Cardiac fibroblast (primary cell): ENCODE measurements at places on chromosomes 12 and 14.

GRCh38 chr14:66944872-66945271 lies 244.4 kb upstream of the GARIN2 start:
- DNase-seq: peak; percentile 52

DNA sequence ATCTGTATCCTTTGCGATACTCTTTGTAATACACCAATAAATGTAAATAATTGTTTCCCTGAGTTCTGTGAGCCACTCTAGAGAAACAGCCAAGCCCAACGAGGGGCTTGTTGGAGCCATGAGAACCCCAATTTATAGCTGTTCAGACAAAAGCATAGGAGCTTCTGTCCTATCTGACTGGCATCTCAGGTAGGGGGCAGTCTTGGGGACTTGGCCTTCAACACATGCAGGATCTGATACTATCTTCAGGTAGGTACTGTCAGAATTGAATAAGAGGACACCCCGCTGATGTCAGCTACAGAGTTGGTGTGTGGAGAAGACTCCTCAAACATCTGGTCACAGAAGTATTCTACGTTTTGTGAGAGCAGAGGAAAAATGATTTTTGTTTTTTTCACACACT lies 25.3 kb downstream of the TXNDC16 start:
- DNase-seq: no peak

- DNase-seq: peak; percentile 18
Measured at GRCh38 chr14:101781240-101782061, 19.9 kb downstream of the PPP2R5C start.

GRCh38 chr12:67816269-67816668 lies 167.7 kb downstream of the DYRK2 start:
- no peak for DNase-seq

- DNase-seq: no peak
Measured at GRCh38 chr14:106003351-106003750, 477.0 kb downstream of the TMEM121 start.

DNA sequence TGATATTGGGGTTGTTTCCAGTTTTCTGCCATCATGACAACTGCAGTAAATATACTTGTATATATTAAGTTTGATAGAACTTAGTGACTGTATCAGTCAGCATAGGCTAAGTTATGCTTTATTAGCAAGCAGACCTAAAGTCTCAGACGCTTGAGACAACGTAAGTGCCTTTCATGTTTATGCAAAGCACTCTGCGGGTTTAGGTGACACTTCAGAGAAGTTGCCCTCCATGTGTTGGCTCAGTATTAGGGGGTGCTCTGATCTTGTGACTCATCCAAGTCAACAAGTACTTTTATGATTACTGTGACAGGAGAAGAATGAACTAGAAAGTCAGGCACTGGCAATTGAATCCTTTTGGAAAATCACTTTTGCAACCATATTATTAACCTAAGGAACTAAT lies 13.3 kb upstream of the OTOGL start:
- no peak for DNase-seq

- DNase-seq: no peak
Measured at GRCh38 chr12:115791331-115791730, 486.2 kb downstream of the MED13L start.

GRCh38 chr12:98618952-98619351 lies 25.5 kb downstream of the SLC25A3 start:
- DNase-seq: peak; percentile 82

DNA sequence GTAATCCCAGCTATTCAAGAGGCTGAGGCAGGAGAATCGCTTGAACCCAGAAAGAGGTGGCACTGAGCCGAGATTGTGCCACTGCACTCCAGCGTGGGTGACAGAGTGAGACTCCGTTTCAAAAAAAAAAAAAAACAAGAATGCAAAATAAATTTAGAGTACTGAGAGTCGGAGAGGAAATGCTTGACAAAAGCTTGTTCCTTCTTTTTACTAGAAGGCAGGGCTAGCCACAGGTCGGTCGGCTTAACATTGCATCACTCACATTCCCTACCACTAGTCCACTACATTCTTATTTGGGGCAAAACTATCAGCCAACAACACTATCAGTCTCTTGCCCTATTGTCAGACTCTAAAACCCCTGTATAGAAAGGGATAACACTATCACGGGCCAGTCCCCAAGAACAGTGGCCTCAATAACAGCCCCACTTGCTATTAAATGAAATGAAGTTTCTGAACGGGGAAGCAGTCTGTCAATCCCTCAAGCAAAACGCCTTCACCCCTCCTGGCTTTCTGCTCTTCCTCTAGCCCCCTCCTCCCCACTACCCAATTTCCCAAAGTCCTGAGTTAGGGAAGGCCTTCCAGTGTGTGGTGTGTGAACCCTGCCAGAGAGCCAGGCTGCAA lies 1.0 kb downstream of the RNF41 start:
- DNase-seq: peak; percentile 73

DNA sequence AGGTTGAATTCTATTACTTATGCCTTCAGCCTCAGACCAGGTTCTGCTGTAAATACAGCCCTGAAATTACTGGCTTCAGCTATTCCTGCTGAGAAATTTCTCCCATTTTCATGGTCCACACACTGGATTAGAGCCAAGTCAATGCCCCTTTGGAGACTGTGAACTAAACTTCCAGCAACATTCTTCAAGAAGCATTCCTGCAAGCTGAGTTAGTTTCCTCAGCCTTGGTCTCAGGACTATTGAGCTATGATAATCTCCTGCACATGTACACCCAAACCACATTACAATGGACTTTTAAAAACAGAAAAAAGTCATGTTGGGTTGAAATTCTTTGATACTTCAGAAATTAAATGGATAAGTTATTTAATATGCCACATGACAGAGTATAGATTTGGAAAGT lies 58.0 kb upstream of the AVPR1A start:
- DNase-seq: no peak

GRCh38 chr12:84186433-84186832 lies 726.2 kb downstream of the SLC6A15 start:
- no peak for DNase-seq

GRCh38 chr12:41436076-41436475 lies 248.0 kb downstream of the PDZRN4 start:
- DNase-seq: no peak

DNA sequence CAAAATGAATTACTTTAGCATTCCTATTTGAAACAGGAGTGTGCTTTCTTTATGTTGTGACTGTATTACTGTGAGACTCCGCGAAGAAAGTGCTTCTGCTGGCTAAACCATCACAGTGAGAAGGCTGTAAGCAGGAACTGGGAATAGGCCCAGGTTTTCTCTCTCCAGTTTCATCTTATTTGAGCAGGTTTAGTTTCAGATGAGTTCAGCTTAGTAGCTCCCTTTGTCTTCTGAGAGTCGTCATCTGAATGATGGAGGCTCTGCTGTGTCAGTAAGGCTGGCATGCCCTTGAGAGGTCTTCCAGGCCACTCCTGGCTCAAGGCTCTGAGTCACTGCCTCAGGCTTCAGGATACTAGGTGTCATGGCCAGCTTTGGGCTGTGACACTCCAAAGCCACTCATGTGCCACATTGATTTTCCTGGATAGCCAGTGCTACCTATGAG lies 205.6 kb upstream of the RGS6 start:
- DNase-seq: no peak

DNA sequence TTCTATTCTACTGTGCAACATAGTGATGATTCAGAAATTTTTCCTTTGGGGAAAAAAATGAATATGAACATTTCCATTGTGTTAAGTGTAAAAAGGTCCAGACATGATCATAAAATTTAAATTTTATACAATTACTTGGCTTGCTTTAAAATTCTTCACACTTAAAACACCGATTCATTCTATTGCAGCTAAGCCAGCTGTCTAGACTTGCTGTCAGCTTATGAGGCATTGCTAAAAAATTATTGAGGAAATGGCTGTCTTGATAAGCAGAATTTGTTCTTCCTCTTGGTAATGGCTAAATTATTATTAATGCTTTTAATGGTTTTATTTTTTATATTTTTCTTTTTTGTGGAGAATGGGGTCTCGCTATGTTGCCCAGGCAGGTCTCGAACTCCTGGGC lies 1.8 kb downstream of the LYSET start:
- DNase-seq: no peak

DNA sequence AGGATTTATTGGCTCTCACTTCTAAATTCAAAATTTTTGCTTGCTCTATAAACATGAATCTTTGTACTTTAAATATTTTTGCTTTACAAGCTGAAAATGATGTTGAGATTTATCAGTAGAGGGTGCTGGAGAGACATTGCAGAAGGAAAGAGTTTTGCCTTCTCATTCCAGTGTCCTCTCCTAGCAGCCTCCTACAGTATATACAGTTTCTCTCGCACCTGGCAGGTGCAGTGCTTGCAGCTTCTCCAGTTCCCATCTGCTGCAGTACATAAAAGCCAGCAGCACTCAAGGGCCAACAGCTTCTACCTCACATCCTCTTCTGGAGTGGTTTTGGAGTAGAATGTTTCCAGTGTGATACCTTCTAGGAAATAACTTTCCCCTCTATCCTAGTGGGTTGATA lies 601.8 kb upstream of the ATXN7L3B start:
- no peak for DNase-seq

DNA sequence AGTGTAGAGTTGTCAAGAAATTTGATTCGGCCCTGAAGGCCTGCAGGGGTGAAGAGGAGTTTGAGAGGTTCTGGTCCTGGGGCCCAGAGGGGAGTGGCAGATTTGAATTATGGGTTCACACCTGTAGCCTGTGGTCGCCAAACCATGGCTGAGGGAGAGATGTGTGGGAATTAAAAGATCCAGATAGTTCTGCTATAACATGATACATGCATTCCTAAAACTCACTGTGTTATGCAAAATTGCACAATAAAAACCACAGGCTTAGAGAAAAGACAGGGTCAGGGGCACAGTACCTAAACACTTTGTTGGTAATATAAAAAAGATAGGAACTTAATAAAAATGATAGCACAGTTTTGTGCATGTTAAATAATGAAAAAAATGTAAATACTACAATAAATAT lies 106.2 kb downstream of the TMEM30B start:
- peak; percentile 74 for DNase-seq

- DNase-seq: no peak
Measured at GRCh38 chr12:101116911-101117310, 93.1 kb downstream of the SLC5A8 start.

DNA sequence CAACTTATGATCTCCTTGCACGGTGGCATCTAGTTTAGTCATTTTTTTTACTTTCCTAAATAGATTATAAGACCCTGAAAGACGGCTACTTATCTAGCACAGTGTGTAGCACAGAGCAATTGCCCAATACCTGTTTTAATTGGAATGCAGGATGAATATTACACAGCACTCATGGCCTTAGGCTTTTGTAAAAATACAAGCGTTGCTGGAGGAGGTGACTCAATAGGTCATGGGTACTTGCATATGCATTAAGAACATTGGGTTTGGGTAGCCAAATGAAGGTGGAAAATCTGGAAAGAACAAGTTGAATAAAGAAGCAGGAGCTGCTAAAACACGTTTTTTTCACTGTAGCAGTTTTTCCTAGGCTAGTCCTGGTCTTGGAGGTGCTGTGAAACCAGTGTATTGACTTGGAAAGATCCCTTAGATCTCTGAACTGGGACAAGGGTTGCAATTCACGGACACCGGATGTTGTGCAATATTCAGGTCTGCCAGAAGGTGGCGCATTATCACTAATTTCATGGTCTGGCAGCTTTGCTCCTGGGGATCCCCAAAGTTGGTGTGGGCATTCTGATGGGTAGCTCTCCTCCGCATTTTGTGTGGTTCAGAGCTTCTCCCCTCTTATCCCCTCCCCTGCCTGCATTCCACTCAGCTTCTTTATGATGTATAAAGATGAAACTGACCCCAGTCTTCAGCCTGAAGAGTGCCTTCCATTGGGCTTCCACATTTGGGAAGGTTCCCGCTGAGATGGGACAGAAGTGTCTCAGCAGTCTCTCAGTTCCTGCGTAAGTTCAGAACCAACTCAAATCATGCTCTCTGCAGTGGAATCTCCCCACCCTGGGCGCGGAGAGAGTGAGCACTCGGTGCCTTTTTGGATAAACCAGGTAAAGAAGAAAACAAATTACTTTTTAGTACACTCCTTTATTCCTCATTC lies 278.3 kb downstream of the NRXN3 start:
- DNase-seq: peak; percentile 10

DNA sequence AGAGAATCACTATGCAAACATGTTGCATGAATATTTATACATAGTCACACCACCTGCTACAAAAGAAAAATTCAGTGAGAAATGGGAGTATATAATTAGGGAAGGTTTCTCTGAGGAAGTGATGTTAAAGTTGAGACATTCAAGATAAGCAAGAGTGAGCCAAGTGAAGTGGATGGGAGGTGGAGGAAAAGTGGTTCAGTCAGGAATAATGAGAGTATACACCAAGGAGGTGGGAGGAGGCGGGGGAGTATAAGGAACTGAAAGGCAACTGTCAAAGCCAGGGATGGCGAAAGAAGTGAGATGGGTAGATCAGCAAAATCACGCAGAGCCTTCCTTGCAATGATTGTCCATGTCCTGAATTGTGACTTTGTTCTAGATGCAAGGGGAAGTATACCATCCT lies 33.7 kb downstream of the PRKD1 start:
- no peak for DNase-seq

GRCh38 chr14:94483729-94484275 lies 7.8 kb upstream of the SERPINA9 start:
- DNase-seq: peak; percentile 75

DNA sequence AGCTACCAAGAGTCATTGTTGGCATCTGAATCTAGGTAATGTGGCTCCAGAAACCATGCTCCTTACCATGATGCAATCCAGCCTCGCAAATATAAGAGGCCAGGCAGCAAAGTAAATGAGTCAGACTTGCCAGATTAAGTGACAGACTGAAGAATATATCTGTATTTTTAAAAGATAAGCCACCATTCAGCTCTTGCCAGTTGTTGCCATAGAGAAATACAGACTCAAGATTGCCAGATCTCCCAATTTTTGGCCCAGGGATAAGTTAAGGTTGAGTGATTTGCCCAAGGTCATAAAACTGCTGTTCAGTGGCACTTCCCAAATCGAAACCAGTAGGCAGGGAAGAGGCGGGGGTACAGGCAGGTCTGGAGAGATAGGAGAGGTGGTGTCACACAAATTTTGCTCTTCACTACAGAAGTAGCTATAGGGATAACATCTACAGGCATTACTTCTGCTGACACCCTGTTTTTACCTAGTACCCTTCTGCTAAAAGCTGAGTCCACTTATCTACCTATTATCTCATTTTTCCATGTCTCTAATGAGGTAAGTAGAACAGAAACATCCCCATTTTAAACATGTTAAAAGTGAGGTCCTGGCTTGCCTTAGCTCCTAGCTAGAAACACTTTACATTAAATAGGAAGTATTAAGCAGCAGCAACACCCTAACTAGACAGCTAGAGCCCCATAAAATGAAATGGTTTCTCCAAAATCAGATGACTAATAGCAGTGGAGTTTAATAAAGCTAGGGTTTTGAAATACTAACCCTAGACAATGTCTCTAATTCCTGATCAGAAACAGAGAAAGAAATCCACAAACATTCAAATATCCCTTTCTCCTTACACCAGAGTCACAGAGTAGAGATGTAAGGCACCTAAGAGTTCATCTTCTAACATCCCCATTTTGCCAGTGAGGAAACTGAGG lies 19.5 kb downstream of the DCAF5 start:
- DNase-seq: peak; percentile 79
